ENCODE measurements at places on chromosomes 2 and 18. TPM values are rescaled to one million over a fixed set of nuclear protein-coding genes. Genes with fewer than 3 reads are reported as not detected.

Gene SP140
- polyA plus RNA-seq, result 85.5 TPM

Gene ANKRD39
- 30.0 TPM for polyA plus RNA-seq

Gene FBXO15
- polyA plus RNA-seq, result not detected

Gene PAX8
- polyA plus RNA-seq, result 0.91 TPM

Gene EVA1A
- not detected for polyA plus RNA-seq

Gene CYTIP
- polyA plus RNA-seq, result 73.2 TPM

Gene GALNT3
- polyA plus RNA-seq, result 4.4 TPM

Gene ERBB4
- not detected for polyA plus RNA-seq

Gene VAPA
- polyA plus RNA-seq, result 247 TPM

Gene ZNF519
- 13.5 TPM for polyA plus RNA-seq

Gene HMSD
- polyA plus RNA-seq, result 52.9 TPM

Gene ARMC9
- polyA plus RNA-seq, result 25.0 TPM

Gene SULT1C2
- not detected for polyA plus RNA-seq

Gene TPO
- not detected for polyA plus RNA-seq

Gene EPB41L3
- polyA plus RNA-seq, result 0.25 TPM

Gene KCNK3
- not detected for polyA plus RNA-seq

Gene DSG1
- polyA plus RNA-seq, result 3.7 TPM

Gene COA5
- polyA plus RNA-seq, result 64.8 TPM

Gene PRKCE
- polyA plus RNA-seq, result 11.7 TPM

Gene SCN7A
- polyA plus RNA-seq, result not detected

Gene RELCH
- polyA plus RNA-seq, result 10.4 TPM

Gene DES
- not detected for polyA plus RNA-seq

Gene POTEJ
- polyA plus RNA-seq, result not detected

Gene LPIN1
- polyA plus RNA-seq, result 37.0 TPM

Gene FBLN7
- polyA plus RNA-seq, result not detected

Gene ERICH2
- polyA plus RNA-seq, result not detected

Gene GDF7
- polyA plus RNA-seq, result 0.08 TPM

Gene EMILIN2
- polyA plus RNA-seq, result 4.3 TPM

Gene RTP5
- not detected for polyA plus RNA-seq

Gene KCNG2
- polyA plus RNA-seq, result not detected

Gene ALPP
- polyA plus RNA-seq, result not detected

Gene WDR43
- 69.6 TPM for polyA plus RNA-seq

Gene BUB1
- polyA plus RNA-seq, result 131 TPM

Gene SPATA3
- not detected for polyA plus RNA-seq

Gene ERMN
- polyA plus RNA-seq, result 0.19 TPM

Gene ACADL
- not detected for polyA plus RNA-seq

Gene SMYD1
- 0.09 TPM for polyA plus RNA-seq

Gene TMEM17
- polyA plus RNA-seq, result 1.9 TPM

Gene XIRP2
- not detected for polyA plus RNA-seq

Gene MAP3K19
- not detected for polyA plus RNA-seq

Gene CEP192
- 17.1 TPM for polyA plus RNA-seq

Measured in GM12878 (cell line).